Lower lobe of right lung (tissue), 2 donors: ENCODE measurements at places on chromosomes 6 and 20.
A peak's percentile ranks its signal among the peaks of the same experiment; 100 is the strongest.

GRCh38 chr6:136763716-136764516 is 28.4 kb downstream of the MAP3K5 start:
- DNase-seq = no peak

DNA sequence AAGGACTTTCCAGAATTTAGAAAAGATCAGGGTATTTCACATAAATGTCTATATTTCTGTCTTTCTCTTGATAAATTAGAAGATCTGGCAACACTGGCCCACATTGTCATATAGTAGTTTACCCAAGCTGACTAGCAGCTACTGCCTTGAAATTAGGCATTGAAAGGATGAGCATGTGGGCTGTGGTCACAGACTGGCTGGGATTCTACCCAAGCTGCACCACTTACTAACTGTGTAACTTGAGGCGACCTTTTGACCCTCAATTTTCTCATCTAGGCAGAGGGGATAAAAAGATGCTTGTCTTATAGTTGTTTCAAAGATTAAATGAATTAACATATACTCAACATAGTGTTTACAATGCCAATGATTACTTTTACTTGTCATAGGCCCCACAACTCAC is 152.7 kb upstream of the BMP2 start:
- no peak for DNase-seq

- no peak for DNase-seq
Observed at GRCh38 chr6:56628105-56628504, 14.6 kb downstream of the DST start.

DNA sequence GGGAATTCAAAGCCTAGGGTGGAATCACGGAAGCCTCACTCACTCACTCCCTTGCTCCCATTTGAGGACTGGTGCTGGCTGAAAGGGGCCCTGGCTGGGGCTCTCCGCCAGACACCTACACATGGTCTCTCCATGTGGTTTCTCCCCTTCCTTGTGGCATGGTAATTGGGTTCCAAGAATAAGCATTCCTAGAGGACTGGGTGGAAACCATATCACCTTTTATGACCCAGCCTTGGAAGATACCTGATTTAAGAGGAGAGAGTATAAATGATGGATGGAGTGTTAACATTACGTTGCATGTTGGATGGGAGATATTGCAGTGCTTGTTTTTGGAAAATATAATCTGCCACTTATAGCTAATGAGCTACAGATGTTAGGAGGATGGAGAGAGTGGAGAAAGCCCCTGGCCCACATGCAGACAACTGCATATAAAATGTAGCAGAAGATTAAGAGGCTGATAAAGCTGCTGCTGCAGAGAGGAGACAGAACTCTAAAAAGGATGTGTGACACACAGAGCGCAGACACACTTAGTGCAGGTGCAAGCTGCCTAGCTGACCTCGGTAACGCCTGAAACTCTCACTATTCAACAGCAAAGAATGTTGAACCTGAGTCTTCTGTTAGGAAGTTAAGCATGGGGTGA is 23.3 kb upstream of the CDKN1A start:
- no peak for DNase-seq

GRCh38 chr20:39233755-39234154 is 271.6 kb downstream of the DHX35 start:
- no peak for DNase-seq

- DNase-seq = peak; percentile 64
Observed at GRCh38 chr6:28542440-28543296, 17.0 kb downstream of the GPX5 start.

DNA sequence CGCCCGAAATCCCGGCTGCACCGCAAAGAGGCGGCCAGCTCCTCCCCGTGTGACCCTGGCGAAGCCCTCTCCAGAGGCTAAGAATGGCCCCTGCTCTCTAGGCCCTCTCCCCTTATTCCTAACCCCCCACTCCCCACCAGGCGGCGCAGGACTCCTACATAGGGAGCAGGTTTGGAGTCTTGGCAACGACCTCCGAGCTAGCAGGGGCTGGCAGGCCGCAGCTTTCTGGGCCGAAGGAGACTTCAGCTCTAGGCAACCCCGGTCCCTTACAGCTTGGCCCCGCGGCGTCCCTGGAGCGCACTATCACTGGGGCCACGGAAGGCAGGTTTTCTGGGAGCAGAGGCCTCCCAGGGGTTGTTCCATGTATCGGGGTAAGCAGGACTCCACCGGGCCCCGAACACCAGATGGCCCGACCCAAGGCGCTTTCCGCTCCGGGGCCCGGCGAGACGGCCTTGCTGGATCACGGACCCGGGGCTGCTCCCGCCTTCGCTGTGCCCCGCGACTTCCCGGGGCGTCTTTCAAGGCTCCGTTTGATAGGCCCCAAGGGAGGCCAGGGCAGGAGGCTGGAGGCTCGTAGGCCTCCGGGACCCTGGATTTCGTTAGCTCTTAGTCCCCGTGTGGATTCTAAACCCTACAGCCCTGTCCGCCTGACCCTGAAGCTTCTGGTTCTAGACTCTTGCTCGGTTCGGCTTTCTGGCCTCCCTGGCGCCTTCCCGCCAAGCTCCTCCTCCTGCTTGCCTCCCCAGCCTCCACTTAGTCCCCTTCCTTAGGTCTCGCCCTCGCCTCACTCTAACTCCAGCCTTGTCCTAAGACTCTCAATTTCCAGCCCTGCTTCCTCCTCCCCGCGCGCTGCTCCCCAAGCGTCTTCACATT is 1.9 kb downstream of the SLC32A1 start:
- DNase-seq = no peak

GRCh38 chr6:168929871-168930450 is 323.7 kb downstream of the THBS2 start:
- no peak for DNase-seq

DNA sequence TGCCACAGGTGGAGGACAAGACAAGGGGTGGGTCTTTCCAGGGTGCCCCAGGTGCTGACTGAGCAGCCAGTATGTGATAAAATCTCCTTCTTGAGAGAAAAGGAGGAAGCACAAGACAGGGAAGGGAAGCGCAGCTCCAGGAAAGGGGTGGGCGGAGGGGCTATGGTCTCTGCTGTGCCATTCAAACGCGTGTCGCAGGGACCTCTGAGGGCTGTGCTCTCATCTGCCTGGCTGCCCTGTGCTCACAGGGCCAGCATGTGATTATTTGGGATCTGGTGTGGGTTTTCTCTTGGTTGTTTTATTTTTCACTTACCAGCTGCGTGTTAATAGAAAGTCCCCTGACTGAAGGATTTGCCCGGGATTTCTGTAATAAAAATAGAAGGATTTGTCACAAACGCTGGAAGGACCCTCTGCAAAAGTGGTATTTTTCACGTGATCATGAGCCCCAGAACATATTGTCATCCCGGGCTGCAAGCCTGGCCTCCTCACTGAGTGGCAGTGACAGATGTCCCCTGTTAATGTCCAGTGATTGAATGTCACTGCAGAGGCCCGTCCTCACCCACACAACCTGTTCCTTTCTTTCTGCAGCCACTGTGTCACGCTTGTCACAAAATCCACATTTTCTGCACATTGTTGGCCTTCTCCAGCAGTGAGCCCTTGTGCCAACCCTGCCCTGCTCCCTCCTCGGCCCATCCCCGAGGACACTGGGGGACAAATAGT is 35.0 kb upstream of the VSX1 start:
- DNase-seq = no peak

DNA sequence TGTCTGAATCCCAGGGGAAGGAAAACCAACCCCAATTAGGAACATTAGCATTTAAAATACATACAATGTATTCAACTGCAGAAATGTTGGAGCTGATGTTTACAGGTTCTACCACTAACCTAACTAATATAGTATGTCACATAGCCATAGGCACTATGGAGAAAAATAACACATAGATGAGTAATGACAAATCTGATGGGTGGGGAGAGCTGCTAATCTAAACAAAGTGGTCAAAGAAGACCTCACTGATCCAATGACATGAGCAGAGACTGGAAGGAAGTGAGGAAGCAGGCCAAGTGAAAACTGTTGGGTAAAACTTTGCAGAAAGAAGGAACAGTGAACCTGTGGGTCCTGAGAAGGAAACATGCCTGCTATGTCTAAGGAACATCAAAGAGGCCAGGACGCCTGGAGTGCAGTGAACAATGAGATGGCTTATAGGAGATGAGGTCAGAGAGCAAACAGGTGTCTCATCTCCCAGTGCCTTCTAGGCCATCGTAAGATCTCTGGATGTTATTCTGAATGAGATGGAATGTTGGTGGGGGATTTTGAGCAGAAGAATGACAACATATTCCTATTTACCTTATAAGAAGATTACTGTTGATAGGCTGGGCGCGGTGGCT is 135.7 kb downstream of the ALDH8A1 start:
- no peak for DNase-seq

DNA sequence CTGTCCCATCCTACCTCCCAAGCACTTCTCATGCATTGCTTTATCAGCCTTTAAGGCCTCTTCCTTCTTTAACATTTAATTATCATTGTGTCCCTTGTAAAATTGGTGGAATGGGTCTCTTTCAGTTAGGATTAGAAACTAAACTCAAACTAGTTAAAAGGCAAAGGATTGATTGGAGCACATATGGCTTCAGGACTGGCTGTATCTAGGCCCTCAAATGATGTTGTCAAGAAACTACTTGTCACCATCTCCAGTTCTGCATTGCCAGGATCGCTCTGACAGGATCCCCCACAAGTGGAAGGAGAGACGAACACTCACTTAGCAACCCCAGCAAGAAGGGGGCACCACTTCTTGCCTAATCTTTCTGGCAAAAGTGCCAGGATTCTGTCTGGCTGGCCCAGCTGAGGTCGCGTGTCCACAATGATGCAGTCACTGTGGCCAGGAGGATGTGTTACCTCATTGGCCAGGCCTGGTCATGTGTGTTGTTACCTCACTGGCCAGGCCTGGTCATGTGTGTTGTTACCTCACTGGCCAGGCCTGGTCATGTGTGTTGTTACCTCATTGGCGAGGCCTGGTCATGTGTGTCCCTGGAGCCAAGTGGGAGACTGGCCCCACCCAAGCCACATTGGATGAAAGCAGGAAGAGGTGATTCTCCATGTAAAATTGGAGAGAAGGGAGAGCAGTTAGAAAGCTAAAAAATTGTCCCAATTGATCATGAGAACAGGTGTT is 5.0 kb downstream of the BANF2 start:
- no peak for DNase-seq

DNA sequence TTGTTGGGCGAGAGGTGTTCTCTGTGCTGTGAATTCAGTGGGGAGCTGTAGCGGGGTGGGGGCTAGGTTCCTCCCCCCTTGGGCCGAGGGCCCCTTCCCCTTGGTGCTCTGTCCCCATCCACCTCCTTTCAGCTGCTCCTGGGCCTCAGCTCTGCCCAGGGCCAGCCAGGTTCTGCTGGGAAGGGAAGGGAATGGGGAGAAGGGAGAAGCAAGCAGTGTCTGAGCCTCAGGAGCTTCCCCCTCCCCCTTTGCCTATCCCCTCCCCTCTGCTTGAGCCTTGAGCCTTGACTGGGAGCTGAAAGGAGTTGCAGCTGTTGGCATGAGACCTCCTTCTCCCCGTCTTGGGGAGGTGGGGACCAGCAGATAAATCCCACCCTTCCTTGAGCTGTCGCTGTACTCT is 576 bp upstream of the RRP36 start:
- no peak for DNase-seq

- DNase-seq = no peak
Observed at GRCh38 chr20:18835466-18836256, 22.1 kb downstream of the SCP2D1 start.

DNA sequence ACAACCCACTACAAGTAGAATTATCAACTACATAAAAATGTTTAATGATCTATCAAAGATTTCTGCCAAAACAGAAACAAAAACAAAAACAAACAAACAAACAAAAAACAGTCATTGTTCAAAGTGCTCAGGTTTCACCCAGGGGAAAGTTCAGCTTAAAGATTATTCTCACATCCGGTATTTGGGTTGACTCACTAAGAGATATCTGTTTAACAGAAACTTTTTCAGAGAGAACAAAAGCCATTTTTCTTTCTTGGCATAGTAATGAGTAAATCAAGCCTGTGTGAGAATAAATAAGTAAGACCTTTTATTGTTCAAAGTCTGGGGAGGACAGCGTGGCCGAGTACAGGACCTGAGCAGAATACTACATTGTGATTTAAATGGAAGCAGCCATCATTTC is 143.6 kb downstream of the RCAN2 start:
- DNase-seq = no peak

DNA sequence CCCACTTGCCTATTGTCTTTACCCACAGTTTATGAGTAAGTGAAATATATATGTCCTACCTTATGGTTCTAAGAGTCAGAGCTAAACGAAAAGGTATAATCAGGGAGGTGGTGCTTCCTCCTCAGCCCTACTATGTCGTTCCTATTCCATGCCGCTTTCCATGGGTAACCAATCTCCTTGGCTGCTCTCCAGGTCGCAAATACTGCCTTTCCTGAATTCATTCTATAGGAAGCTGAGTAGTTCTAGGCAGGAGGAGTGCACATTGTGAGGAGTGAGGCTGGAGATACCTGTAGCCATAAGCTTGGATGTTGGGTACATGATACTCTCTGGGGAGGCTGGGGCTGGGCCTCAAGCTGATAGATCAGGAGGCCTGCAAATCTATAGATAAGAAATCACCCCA is 5.8 kb downstream of the IL20RA start:
- no peak for DNase-seq

DNA sequence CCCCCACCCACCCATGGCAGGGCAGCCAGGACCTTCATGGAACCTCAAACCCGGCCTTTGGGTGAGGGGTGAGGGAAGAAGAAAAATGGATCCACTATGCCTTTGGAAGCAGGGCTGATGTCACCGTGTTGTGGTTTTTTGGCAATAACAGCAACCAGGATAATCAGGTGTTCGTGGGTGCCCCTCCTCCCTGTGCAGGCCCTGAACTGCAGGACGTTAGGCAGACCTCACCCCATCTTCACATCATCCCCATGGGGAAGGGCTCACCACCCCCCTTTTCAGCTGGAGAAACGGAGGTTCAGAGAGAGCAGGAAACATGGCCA is 3.6 kb downstream of the GABRR2 start:
- no peak for DNase-seq

DNA sequence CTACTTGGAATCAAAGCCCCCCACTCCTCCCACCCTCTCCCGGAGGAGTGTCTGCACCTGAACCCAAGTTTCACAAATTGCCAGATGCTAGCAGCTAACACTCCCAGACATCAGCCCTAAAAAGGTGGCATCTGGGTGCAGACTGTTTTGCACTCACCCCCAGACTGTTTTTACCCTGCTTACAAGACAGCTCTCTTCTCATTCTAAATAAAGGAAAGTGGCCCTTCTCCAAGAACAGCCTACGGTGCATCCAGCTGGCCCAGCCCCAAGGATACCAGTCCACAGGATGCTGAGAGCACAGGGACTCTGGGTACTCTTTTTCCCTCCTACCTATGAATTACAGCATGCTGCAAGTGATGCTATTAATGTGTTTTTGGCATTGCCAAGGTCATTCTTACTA is 842.0 kb upstream of the FLRT3 start:
- DNase-seq = no peak

- DNase-seq = no peak
Observed at GRCh38 chr20:1242530-1242929, 16.7 kb downstream of the RAD21L1 start.
